ENCODE measurements at places on chromosomes 3 and 15.

DNA sequence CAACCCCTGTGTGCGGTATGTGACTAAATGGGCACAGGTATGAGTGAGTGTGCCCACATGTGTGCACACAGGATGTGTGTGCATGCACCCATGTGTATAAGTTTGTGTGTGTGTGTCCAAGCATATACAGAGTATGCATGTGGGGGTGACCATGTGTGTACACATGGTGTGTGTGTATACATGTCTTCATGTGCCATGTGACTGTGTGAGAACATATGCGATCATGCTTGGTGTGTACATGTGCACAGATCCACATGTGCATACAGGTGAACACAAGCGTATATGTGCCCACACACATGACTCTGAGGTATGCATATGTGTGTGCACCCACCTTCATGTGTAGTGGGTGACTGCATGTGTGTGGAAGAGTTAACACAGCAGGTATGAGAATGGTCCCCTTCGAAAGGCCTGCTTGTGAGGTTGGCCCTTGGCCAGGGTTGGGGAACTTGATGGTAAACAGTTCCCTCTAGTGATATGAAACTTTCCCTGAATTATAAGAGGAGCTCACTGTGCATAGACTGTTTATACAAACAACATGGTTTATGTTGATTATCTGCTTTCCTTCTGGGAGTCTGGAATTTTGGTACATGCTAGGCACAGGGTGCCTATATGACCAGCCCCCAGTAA is 10.3 kb downstream of the PFKFB4 start:
- peak; percentile 42 for DNase-seq

- no peak for DNase-seq
Measured at GRCh38 chr15:41804916-41805666, 22.8 kb upstream of the JMJD7 start.

GRCh38 chr3:192899540-192899982 is 18.1 kb downstream of the MB21D2 start:
- DNase-seq, result no peak

- no peak for DNase-seq
Measured at GRCh38 chr15:32974691-32975090, 219.8 kb downstream of the FMN1 start.

DNA sequence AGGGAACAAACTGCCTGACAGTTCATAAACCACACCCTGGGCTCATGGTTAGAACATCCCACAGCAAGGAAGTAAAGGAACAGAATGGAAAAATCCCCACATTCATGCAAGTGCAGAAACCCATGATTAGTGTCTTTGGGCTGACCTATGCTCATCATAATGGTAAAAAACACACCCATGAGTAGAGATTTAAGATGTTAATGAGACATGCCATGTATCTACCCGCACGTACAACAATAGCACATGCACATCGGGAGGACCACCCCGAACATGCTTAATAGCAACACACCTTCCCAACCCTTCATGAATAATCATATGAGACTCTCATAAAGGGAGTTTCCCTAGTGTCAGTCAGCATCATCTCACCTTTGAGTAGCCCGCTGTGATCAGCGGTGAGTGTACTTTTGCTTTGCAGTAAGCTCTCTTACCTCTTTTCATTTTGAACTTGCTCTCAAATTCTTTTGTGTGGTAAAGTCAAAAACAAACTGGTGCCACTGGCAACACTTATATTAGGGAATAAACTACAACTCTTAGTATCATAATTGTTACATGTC is 23.2 kb downstream of the ZBED2 start:
- DNase-seq, result no peak

- DNase-seq, result no peak
Measured at GRCh38 chr3:43162230-43163084, 56.6 kb upstream of the POMGNT2 start.

DNA sequence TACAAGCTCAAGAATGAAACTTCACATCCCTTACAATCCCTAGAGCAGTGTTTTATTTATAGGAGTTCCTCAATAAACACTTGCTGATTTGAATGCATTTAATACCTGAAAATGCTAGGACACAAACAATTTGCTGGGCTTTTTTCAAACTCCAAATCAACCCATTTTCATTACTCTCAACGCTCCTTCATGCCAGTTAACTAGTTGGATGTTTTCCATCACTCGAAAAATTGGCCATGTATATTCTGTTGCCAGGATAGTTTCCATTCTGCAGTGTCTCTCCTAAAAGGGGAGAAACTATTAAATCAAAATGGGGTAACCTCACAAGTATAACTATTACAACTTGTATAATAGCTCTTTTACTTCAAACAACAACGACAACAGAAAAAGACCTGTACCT is 1.2 kb downstream of the GBE1 start:
- DNase-seq, result no peak

DNA sequence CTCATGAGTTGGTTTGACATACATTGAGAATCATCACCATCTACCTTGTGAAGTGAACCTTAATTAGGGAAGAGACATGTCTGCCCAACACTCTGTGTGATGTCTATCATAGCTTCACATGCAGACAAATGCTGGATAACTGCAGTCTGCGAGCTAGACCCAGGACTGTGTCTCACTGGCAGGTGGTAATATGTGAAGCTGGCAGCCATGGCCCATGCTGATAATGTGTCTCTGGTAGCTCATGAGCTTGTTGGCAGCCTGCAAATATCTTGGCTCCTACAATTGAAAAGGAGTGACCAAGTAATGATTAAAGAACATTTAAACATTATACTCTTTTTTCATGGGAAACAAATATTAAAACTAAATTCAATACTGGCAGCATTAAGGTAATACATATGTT is 234.8 kb downstream of the CHST2 start:
- DNase-seq, result no peak

DNA sequence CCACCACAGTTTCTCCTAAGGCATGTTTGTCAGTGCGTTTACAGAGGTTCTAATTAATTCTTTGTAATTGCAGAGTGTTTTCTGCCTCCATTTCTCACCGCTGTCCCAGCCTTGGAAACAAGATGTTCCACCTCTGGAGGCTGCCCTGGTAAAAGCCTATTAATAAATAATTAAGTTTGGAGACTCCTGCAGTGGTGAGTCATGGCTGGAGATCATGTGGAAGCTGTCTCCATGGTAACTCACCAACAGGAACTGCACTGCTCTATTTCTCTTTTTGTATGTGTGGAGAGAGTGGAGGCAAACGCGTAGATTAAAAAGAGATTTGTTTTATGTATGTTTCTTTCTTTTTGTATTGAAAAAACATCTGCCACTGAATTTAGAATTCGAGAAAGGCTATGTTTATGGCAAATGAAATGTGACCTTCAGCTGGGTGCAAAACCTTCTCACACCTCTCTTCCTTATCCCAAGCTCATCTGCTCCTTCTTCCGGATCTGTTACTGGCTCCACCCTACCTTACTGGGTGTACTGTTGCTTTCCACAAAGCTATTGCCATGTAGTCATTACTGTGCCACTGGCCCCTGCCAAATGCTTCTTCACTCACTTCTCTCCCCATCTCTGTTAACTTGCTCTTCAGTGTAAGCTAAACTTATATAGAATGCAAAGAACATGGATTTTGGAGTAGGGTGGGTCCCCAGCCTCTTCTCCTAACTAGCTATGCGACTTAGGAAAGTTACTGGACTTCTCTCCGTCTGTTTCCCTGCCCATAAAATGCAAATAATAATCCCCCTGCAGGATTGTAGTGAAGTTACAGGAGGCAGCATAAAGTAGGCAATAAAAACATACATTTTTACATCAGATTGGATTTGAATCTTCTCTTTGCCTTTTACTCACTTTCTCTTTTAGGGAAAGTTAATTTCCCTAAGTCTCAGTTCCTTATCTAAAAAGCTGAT is 778.5 kb downstream of the NTRK3 start:
- no peak for DNase-seq

GRCh38 chr3:84742915-84743425 is 215.8 kb upstream of the CADM2 start:
- no peak for DNase-seq

DNA sequence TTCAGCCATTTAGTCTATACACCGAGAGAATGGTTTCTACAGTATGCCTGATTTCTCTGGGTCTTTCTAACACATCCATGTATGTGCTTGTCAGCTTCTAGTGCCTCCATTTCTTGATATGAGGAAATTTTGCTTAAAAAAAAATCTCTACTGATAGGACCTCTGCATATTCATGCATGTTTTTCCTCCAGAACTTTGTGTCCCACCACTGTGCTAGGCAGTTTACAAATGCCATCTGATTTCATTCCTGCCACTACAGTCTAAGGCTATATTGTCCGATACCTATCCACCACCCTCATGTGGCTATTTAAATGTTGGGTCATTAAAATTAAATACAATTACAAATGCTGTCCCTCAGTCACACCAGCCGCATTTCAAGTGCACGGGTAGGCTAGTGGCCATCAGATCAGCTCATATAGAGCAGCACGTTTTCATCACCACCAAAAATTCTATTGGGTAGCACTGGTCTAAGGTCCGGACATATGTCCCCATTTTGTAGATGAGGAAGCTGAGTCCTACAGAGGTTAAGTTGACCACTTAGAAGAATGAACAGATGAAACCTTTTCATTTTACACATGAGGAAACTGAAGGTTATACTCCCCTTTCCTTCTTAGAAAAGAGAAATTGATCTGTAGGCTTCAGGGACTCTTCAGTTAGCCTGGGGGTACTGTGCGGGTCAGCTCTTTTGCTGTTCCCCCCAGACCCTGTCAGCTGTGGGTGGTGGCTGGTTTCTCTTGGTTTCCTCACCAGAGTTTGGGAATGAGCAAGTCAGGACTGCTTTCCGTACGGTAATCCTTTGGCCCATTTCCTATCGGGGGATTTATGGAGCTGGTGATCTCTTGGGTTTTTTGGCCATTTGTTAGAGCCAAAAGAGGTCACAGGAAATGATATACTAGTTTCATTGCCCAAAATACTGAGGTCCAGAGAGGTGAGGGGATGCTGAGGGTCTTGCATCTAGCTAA is 56.5 kb downstream of the SMAD3 start:
- DNase-seq, result no peak

DNA sequence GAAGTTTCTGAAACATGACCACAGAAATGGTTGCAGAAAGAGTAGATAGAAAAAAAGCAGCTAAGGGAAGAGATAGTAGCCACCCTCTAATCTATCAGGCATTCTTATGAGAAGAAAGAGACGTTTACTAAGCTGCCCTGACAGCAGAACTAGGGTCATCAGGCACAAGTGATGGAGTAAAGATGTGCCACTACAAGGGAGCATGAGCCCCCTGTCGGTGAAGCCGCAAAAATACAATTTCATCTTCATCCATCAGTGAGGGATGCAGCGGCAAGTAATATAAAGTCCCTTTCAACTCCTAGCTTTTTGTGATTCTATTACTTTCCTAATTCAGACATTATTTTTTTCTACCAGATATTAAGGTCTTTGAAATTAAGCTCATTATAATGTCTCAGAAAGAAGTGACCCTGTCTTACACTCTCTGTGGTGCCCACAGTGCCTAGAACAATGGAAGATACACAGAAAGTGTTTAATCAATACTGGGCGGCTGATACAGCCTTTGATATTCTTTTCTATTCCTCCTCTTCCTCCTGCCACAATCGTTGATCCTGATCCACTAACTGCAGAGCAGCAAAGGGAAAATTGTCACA is 651.6 kb downstream of the NTRK3 start:
- no peak for DNase-seq

GRCh38 chr3:191383124-191383523 is 52.8 kb upstream of the UTS2B start:
- no peak for DNase-seq

DNA sequence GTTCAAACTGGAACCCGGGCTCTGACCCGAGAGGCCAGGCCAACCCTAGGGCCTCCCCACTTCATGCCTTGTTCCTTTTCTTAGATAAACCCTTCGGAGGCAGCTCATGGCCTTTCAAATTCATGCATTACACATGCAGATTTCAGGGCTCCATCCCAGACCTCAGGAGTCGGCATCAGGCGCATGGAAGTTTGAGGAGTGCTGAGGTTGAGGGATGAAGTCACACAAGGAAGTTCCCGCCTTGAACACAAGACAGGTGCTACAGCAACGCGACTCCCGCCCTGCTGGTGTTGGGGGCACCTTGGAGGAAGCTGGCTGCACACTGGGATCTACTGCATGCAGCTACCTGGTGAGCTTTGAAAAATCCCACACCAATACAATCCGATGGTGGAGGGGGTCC is 245.2 kb upstream of the LYSMD4 start:
- DNase-seq, result no peak

DNA sequence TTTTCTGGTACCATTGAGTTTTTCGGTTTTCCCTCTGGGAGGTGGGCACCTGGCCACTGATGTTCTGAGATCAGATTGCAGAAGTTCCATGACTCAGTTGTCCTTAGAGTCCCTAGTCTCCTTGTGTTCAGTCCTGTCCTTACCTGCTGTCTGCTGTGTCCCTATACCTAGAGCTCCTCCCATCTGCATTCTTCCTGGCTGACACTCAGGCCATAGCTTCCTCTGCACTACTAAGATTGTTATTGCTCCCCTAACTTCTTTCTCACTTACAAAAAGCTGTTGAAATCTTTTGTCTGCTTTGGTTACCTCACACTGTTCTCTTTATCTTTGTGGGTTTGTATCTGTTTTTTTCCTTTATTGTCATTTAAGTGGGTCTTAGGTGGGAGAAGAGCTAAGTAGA is 13.2 kb downstream of the USP3 start:
- DNase-seq, result no peak

DNA sequence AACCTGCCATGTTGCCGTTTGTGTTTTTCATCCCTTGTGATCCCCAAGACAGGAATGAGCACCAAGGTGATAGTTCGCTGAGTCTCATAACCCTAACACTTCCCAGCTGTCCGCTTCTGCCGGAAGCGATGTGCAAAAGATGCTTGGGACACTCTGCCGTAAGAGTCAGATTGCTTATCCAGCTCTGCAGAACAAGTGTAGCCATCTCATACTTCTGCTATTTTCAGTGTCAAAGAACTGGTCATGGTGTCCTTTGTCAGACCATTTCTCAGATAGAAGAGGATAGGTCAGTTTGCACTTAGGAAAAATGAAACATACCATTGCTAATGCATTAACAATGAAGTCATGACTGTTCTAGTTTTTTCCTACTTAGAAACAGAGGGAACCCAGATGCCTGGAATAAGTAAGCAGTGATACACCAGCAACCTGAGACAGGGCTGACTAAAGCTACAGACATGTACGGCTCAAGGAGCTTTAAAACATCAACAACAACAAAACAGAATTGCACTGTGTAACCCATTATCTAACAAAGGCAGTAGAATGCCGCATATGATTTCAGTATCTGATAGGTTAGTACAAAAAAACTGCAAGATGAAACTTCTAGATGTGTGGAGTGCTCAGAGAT is 134.0 kb upstream of the IL12A start:
- no peak for DNase-seq

GRCh38 chr3:69162308-69162980 is 40.0 kb upstream of the LMOD3 start:
- no peak for DNase-seq

All from right forelimb (tissue), 1 donor.